ENCODE measurements at places on chromosomes 3 and 15.
A peak's percentile ranks its signal among the peaks of the same experiment; 100 is the strongest.

DNA sequence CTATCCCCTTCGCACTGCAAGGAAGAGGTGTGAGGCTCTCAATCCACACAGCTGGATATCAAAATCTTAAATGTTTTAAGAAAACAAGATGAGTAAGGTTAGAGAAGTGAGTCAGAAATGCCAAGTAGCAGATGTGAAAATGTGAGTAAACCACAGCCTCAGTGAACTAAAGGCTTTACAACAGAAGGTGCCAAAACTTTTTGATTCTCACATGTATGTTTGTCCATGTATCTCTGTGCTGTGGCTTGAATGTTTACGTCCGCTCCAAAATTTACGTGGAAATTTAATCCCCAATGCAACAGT is 126.8 kb upstream of the PFN2 start:
- H3K36me3 ChIP-seq, result no peaks in the 10 kb centered on the region
- no peaks in the 10 kb centered on the region for H3K4me1 ChIP-seq
- H3K4me3 ChIP-seq, result no peak overlapping the region
- H3K27ac ChIP-seq, result no peak overlapping the region

GRCh38 chr3:2511356-2511755 is 412.7 kb downstream of the CNTN4 start:
- DNase-seq, result peak; percentile 15
- no peaks in the 10 kb centered on the region for H3K4me1 ChIP-seq
- H3K36me3 ChIP-seq, result no peaks in the 10 kb centered on the region

DNA sequence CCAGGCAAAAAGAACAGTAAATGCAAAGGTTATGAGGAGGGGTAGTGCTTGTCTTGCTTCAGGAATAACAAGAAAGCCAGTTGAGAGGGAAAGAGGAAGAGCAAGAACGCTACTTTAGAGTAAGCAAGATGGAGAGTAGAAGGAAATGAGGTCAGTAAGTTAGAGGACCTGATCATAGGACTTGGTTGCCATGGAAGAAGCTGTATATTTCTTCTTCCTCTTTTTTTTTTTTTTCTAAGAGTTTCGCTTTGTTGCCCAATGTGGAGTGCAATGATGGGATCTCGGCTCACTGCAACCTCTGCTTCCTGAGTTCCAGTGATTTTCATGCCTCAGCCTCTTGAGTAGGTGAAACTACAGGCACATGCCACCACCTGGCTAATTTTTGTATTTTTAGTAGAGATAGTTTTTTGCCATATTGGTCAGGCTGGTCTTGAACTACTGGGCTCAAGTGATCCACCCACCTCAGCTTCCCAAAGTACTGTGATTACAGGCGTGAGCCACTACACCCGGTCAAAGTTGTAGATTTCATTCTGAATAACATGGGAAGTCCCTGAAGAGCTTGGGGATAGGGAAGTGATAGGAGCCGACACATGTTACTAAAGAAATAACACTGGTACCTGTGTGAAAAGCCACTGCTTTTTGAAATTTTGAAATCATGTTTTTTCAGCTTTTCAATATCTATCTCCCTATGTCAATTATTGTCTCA is 527.9 kb upstream of the NAALADL2 start:
- no peaks in the 10 kb centered on the region for H3K36me3 ChIP-seq
- DNase-seq, result no peak
- no peak overlapping the region for H3K27ac ChIP-seq
- no peak overlapping the region for H3K4me3 ChIP-seq

DNA sequence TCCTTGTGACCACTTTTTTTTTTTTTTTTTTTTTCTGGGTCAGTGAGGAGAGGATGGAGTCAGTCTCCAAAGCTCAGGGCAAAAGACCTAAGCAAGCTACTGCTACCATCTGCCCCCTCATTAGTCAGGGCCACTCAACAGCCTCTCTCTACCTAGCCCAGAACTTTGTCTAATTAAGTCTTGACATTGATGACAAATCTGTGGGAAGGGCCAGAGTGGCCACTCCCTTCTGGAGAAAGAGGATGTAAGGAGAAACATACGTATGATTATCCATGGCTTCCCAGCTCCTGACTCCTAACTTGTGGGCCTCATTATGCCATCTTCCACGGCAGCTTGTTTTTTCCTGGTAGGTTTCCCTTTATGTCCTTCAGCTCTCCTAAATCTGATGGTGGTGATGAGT is 37.9 kb downstream of the NR1I2 start:
- no peaks in the 10 kb centered on the region for H3K27me3 ChIP-seq
- no peaks in the 10 kb centered on the region for H3K36me3 ChIP-seq
- H3K4me1 ChIP-seq, result no peaks in the 10 kb centered on the region
- H3K27ac ChIP-seq, result no peak overlapping the region

- no peak overlapping the region for H3K27ac ChIP-seq
- H3K4me1 ChIP-seq, result no peaks in the 10 kb centered on the region
- H3K27me3 ChIP-seq, result no peaks in the 10 kb centered on the region
- H3K4me3 ChIP-seq, result no peak overlapping the region
These were observed 13.6 kb downstream of the GLDN start for GRCh38 chr15:51355096-51355495.

- no peaks in the 10 kb centered on the region for H3K27me3 ChIP-seq
- no peak for DNase-seq
- no peaks in the 10 kb centered on the region for H3K36me3 ChIP-seq
- H3K27ac ChIP-seq, result peak overlapping the region; percentile 24
- peaks cover 14% of the 10 kb centered on the region for H3K4me1 ChIP-seq
These were observed 203.6 kb downstream of the AKAP13 start for GRCh38 chr15:85583923-85584390.

- no peaks in the 10 kb centered on the region for H3K36me3 ChIP-seq
- no peak for DNase-seq
- no peak overlapping the region for H3K4me3 ChIP-seq
- no peaks in the 10 kb centered on the region for H3K4me1 ChIP-seq
- no peak overlapping the region for H3K27ac ChIP-seq
These were observed 46.6 kb upstream of the ATP2B2 start for GRCh38 chr3:10551821-10552630.

DNA sequence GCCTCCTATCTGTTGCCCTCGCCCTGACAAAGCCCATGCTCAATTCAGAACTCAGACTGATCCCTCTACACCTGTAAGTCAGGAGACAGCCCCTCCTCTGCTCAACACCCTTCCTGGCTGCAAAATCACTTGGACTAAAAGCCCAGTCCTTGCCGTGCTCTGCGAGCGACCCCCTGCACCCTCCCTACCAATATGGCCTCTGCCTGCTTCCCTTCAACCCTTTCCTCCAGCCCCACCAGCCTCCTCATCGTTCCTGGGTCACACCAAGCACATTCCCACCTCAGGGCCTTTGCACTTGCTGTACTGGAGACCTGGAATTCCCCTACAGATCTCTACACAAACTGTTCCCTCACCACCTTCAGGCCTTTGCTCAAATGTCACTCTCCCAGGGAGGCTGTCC is 5.2 kb upstream of the SSUH2 start:
- no peak overlapping the region for H3K27ac ChIP-seq
- H3K4me3 ChIP-seq, result no peak overlapping the region
- H3K4me1 ChIP-seq, result no peaks in the 10 kb centered on the region
- no peaks in the 10 kb centered on the region for H3K36me3 ChIP-seq

- H3K4me1 ChIP-seq, result peaks cover 2% of the 10 kb centered on the region
- H3K4me3 ChIP-seq, result no peak overlapping the region
- no peaks in the 10 kb centered on the region for H3K27me3 ChIP-seq
- no peaks in the 10 kb centered on the region for H3K36me3 ChIP-seq
- no peak overlapping the region for H3K27ac ChIP-seq
These were observed 6.2 kb downstream of the ESYT3 start for GRCh38 chr3:138440596-138440995.

GRCh38 chr15:73228128-73228646 is 140.6 kb downstream of the HCN4 start:
- no peaks in the 10 kb centered on the region for H3K36me3 ChIP-seq
- no peak overlapping the region for H3K4me3 ChIP-seq

DNA sequence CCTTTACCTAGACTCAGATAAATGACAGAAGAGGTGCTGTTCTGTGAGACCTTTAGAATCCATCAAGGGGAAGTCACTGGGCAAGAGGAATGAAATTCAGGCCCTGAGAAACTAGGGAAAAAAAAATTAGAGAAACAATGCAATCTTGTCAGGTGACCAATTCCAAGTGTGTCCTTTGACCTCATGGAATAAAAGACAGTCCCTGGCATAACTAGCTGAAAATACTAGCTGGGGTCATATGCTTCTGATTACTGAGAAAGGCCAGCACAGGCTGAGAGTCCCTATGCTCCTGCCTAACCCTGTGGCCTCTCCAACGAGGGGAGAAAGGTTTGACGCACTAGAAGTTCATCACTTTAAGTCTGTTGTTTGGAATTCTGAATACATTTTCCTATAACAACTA is 167.3 kb downstream of the XXYLT1 start:
- peaks cover 4% of the 10 kb centered on the region for H3K4me1 ChIP-seq
- H3K27ac ChIP-seq, result no peak overlapping the region
- no peak for DNase-seq
- H3K36me3 ChIP-seq, result no peaks in the 10 kb centered on the region

GRCh38 chr3:18687286-18687685 is 262.1 kb upstream of the SATB1 start:
- H3K27ac ChIP-seq, result no peak overlapping the region
- H3K27me3 ChIP-seq, result no peaks in the 10 kb centered on the region

- no peaks in the 10 kb centered on the region for H3K27me3 ChIP-seq
- no peak for DNase-seq
- H3K4me1 ChIP-seq, result no peaks in the 10 kb centered on the region
- no peak overlapping the region for H3K27ac ChIP-seq
- H3K36me3 ChIP-seq, result no peaks in the 10 kb centered on the region
- H3K4me3 ChIP-seq, result no peak overlapping the region
These were observed 82.2 kb upstream of the GOLGA8B start for GRCh38 chr15:34665498-34666116.

- no peaks in the 10 kb centered on the region for H3K27me3 ChIP-seq
- H3K36me3 ChIP-seq, result no peaks in the 10 kb centered on the region
- H3K4me3 ChIP-seq, result no peak overlapping the region
- no peaks in the 10 kb centered on the region for H3K4me1 ChIP-seq
These were observed 99.4 kb upstream of the DLG1 start for GRCh38 chr3:197397838-197398237.

DNA sequence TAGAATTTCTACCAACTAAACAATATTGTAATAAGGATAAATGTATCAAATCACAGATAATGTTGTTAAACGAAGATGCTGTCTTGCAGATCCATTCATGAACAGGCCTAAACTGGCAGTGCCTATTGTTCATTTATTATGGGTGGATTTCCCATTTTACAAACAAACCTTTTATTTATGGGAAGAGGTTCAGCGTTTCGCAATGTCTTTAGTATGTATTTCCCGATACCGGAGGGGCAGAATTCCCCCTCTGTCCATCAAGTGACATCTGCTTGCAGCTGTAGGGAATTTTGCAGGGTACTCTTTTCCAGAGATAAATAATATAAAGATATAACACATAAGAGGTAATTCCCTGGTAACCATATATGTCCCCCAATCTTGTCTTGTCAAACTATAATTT is 5.7 kb downstream of the CEP19 start:
- no peaks in the 10 kb centered on the region for H3K36me3 ChIP-seq
- H3K4me3 ChIP-seq, result no peak overlapping the region
- H3K27me3 ChIP-seq, result no peaks in the 10 kb centered on the region

DNA sequence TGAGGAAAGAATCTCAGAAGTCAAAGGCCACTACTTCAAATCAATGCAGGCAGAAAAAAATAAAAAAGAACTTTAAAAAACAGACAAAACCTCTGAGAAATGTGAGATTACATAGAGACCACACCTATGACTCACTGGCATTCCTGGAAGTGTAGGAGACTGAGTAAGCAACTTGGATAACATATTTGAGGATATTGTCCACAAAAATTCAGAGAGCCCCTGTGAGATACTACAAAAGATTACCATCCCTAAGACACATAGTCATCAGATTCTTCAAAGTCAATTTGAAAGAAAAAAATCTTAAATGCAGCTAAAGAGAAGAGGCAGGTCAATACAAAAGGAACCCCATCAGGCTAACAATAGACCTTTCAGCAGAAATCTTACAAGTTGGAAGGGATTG is 887.3 kb downstream of the NTRK3 start:
- no peaks in the 10 kb centered on the region for H3K4me1 ChIP-seq
- no peak for DNase-seq
- H3K27me3 ChIP-seq, result no peaks in the 10 kb centered on the region
- no peak overlapping the region for H3K4me3 ChIP-seq
- no peaks in the 10 kb centered on the region for H3K36me3 ChIP-seq

GRCh38 chr15:25796395-25796794 is 66.7 kb downstream of the ATP10A start:
- H3K27ac ChIP-seq, result no peak overlapping the region
- peaks cover 11% of the 10 kb centered on the region for H3K4me1 ChIP-seq
- no peak overlapping the region for H3K4me3 ChIP-seq
- DNase-seq, result no peak
- no peaks in the 10 kb centered on the region for H3K36me3 ChIP-seq

- no peaks in the 10 kb centered on the region for H3K4me1 ChIP-seq
- no peaks in the 10 kb centered on the region for H3K36me3 ChIP-seq
- DNase-seq, result no peak
- no peaks in the 10 kb centered on the region for H3K27me3 ChIP-seq
These were observed 128.0 kb downstream of the DNAJB8 start for GRCh38 chr3:128338536-128339330.

GRCh38 chr3:149080011-149080698 is 6.2 kb downstream of the HLTF start:
- peaks cover 2% of the 10 kb centered on the region for H3K4me1 ChIP-seq
- no peaks in the 10 kb centered on the region for H3K27me3 ChIP-seq
- no peaks in the 10 kb centered on the region for H3K36me3 ChIP-seq

DNA sequence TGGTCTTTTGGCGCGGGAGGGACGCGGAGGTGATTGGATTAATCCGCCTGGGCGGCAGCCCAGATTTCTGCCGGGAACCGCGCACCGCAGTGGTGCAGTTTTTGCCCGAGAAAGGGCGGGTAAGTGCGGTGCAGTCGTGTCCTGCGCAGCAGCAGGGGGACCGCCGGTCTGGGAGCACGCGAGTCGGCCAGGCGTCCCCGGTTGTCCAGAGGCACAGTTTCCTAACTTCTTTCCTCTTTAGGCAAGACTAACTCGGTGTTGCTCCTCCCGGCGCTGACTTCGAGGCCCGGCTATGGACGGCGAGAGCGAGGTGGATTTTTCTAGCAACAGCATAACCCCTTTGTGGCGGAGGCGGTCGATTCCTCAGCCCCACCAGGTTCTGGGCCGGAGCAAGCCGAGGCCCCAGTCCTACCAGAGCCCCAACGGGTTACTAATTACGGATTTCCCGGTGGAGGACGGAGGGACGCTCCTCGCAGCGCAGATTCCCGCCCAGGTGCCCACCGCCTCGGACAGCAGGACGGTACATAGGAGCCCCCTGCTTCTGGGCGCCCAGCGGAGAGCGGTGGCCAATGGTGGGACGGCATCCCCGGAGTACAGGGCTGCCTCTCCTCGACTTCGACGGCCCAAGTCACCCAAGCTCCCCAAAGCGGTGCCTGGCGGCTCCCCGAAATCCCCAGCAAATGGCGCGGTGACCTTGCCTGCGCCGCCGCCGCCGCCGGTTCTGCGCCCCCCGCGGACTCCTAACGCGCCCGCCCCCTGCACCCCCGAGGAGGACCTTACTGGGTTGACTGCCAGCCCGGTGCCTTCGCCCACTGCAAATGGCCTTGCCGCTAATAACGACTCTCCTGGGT is 736 bp downstream of the ARHGEF26 start:
- peak; percentile 44 for DNase-seq
- H3K4me1 ChIP-seq, result peaks cover 2% of the 10 kb centered on the region
- no peaks in the 10 kb centered on the region for H3K27me3 ChIP-seq
- H3K4me3 ChIP-seq, result peak overlapping the region; percentile 86
- peak overlapping the region; percentile 62 for H3K27ac ChIP-seq

Measured in ovary (tissue), 10 donors.